ENCODE measurements at places on chromosomes 5 and 9.

DNA sequence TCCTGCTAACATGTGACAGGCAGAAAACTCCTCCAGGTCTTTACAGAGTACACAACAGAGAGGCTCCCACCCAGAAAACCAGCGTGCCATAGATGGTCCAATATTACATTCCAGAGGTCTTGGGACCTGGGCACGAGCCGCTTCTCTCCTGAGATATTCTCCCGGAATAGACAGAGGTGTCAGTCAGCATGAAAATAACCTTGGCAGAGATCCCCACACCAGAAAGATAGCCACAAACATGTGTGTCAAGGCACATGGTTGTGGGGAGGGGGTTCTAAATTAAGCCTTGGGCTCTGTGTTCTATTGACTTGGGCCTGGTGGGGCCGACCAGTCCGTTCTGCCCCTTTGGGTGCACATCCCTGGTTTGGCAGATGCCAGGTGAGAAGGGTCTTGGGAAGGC is 78.4 kb downstream of the BOD1 start:
- no peak for DNase-seq

DNA sequence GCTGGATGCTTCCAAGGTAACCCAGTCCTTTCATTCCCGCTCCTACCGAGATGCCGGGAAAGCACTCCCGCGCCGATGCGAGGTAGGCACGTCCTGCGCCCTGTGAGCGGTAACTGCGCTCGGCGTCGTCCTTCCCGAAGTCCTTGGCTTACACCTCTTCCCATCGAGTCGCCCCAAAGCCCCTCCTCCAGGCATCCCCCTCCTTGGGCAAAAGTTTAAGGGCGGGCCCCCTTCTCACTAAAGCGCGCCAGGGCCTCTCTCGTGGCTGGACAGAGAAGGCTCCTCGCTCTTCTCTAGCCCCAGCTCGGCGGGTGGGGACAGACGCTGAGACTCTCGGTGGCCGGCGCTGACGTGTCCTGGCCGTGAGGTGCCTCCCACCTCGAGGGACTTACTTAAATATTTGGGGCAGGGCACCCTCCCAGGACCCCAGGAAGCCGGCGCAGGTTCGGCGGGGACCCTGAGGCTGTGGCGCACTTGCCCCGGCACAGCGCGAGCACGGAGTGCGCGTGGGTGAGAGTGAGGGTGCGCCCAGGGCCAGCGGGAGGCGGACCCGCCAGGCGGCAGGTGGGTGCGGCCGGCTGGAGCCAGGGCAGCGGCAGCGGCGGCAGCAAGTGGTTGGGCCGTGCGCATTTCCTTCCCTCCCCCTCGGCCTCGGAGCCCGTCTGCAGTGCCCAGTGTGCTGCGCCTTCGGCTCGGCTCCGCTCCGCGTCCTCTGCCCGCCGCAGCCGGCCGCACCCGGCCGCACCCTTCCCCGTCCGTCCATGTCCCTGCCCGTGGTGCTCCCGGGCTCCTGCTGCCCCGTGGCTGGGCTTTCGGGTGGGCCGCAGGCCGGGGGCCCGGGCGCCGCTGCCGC is at the start of gene ENTREP1:
Gene ENTREP1, plus strand, starts transcription at position 667 of the 853 bp plus-strand sequence. Its CDS starts 95 bp downstream, at position 762.
- DNase-seq: peak; percentile 15

DNA sequence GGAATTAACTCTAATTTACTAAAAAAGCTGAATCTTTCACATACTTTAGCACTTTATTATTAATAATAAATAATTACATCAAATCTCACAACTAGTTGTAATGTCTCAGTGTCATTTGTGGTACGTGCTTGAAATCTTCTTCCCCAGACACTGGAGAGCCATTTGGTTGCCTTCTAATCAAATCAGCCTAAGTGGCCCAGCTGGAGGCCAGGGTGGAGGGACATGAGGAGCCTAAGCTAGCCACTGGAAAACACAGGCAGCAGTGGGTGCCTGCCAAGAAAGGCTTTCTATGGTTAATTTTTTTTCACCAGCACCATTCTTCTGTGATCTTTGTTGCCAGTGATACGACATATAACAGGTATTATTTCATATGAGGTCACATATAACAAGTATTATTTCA is 117.0 kb downstream of the ERCC6L2 start:
- DNase-seq: no peak

GRCh38 chr9:33467526-33467925 is 6.2 kb downstream of the NOL6 start:
- DNase-seq: no peak

DNA sequence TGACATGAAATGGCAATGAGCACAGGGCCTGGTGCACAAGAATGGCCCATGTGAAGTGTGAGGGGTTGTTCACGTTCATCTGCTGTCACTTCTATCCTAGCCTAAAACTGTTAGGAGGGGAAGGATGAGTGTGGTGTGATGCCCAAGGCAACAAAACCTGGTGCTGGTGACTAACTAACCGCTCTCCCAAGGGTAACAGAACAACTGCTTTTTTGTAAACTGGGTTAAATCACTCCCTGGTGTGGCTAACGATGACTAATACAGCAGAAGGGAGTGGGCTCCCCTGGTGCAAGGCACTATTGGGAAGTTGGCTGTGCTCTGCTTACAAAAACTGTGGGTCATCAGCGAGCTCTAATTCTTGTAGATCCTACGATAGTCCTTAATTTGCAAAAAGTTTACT is 103.2 kb upstream of the VCAN start:
- peak; percentile 71 for DNase-seq

- no peak for DNase-seq
Observed at GRCh38 chr5:109989161-109989560, 299.4 kb downstream of the MAN2A1 start.

GRCh38 chr5:66828548-66829357 is 232.6 kb downstream of the MAST4 start:
- peak; percentile 58 for DNase-seq

DNA sequence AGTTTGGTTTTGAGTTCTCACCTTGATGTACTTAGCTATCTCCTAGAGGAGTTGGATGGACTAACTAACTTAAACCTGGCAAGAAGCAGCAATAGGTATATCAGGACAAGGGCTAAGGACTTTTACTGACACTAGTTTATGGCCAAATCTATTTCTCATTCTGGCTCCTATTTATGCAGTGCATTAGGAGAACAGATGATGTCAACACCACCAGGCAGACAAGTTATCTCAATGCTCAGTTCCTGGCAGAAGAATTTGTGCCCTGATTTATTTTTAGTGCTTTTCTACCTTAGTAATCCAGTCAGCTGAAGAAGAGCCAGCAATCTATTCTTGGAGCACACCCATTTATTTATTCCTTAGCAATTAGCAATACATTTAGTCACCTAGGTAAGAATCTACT is 30.7 kb upstream of the MYOT start:
- DNase-seq: peak; percentile 6

- DNase-seq: no peak
Observed at GRCh38 chr5:61516946-61517345, 184.9 kb downstream of the ZSWIM6 start.

- DNase-seq: no peak
Observed at GRCh38 chr5:8394965-8395364, 526.0 kb downstream of the MTRR start.

DNA sequence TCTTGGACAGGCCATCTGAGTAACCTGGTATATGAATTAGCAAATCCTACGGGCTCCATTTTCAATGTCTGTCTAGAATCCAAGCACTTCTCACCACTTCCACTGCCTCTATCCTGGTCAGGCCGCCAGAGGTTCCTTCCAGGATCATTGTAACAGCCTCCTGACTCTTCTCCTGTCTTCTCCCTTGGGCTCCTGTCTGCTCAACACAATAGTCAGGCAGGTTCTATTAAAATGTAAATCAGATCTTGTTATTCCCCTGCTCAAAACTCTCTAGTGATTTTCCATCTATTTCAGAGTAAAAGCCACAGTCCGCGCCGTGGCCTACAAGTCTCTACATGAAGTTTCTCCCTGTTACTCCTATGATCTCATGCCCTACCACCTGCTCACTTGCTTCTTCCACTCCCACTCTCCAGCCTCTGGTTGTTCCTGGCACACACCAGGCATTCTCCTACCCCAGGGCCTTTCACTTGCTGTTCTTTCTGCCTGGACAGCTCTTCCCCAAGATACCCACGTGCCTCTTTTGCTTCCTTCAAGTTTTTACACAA is 21.7 kb downstream of the ZNF366 start:
- no peak for DNase-seq

DNA sequence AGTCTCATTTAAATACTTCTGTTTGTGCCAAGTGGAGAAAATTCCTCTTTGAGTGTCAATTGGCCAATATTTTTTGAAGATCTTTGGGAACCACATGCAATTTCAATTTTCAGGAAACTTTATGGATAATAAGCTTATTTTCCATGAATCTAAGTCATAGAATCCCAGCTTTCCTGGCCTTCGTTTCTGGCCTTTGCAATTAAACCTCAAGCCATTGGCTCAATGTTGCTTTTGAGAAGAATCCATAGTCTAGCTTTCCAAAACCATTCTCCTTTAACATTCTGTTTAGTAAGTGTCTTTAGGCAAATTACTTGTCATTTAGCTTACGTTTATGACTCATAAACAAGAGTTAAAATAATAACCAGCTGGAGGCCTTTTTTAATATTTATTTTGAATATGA is 145.0 kb upstream of the FTMT start:
- no peak for DNase-seq

GRCh38 chr5:69468631-69469030 is 24.0 kb upstream of the OCLN start:
- no peak for DNase-seq

DNA sequence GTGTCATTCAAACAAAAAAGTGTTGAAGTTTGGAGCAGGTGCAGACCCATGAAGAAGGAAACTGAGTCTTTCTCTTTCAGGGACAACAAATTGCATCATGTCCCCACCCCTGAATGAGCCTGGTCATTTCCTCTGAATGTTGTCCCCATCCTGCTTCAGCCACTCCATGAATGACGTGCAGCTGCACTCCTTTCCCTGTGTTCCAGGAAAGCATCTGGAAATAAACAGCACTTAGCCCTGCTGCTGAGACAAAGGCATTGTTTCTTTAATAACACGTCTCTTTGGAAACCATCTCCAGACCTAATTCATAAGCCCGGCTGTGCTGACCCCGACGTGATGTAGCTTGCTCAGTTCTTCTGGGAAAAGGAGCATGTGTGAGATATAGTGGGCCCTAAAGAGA is 682.3 kb downstream of the BRINP1 start:
- no peak for DNase-seq

- no peak for DNase-seq
Observed at GRCh38 chr9:87742813-87743428, 17.0 kb downstream of the CTSL start.

DNA sequence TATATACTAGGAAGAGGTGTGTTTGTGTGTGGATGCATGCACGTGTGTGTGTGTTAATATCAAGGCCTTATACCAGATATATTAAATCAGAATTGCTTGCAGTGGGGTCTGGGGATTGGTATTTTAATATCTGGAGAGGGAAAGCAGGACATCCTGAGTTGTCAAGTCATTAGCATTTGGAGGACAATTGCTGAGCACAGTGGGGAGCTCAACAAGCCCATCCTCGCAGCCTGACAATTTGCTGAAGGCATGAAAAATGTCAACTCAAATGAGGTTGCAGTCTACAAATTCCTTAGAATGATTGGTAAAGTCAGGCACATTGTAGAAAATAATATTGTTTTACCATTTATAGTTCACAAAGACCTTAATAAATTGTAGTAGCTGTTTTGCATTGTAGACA is 627.4 kb downstream of the LRRC70 start:
- DNase-seq: no peak

DNA sequence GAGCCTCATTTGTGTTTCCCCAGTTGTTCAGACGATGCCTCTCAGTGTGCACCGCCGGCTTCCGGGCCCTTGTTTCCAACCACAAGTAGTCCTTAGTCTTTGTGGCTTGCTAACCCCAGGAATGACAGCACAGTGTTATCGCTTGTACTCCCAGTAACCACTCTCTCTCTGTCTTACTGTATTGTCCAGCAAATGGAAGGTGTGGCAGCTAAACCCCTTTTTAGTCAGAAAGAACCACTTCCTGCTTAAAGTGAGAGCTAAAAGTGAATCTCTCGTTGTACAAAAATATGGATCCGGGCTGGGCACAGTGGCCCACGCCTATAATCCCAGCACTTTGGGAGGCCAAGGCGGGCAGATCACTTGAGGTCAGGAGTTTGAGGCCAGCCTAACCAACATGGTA is 61.3 kb downstream of the ENC1 start:
- no peak for DNase-seq

DNA sequence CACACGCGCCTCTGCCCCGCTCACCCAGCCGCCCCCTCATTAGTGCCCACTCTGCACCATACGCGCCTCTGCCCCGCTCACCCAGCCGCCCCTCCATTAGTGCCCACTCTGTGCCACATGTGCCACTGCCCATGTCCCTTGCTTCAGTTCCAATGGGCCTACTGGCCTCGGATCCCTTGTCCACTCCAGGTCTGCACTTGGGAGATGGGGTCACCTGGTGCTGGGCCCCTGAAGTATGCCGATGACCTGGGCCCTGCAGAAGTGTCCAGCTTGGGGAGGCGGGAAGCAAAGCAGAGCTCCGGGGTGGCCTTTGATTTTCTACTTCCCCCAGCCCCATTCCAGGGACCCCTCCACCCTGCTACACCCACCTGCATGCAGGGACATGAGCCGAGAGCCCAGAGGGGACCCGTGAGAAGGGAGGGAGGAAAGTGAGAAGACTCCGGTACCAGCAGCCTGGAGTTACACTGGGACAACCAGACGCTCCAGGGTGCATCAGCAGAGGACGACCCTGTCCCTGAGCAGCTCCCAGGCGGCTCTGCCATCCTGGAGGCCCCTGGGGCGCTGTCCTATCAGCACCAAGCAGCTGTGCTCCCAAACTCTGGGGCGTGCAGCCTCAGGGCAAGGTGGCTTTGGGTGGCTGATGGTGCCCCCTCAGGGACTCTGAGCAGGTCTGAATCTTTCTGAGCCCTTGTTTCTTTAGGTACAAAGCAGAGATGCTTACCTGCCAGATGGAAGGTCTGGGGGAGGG is 140.8 kb downstream of the RXRA start:
- DNase-seq: no peak

DNA sequence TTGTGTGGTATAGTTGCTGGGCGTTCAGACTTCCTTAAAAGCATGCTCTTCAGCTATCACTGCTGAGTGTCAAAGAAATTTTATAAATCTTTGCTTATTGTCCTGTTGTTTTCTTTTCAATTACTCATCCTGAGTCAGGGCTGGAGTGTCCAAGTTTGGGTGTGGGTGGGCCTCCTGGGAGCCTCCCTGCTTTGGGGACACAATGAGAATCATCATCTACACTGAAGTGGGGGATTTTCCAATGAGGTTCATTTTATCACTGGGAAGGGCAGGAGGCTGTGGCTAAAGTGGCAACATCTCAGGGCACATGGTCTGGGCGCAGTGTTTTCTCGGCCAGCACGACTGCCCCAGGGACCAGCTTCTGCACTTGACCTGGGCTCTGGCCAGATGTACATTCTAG is 19.5 kb downstream of the GFPT2 start:
- peak; percentile 38 for DNase-seq

- DNase-seq: no peak
Observed at GRCh38 chr5:153572411-153573145, 82.1 kb downstream of the GRIA1 start.

All from AG10803 (cell line).